Vein endothelial cell (primary cell): ENCODE measurements at places on chromosomes 1 and 21. TPM values are rescaled to one million over a fixed set of nuclear protein-coding genes. Genes with fewer than 3 reads are reported as not detected.

The MYBPHL gene
- not detected in 2 replicates for total RNA-seq

The MROH7 gene
- under 0.01 and 0.10 TPM in 2 replicates for total RNA-seq

The SHISA4 gene
- total RNA-seq, result 17.4 and 20.3 TPM in 2 replicates

The MYOM3 gene
- under 0.01 TPM in 1 of 2 replicates, not detected in the other for total RNA-seq

The MTARC1 gene
- 0.98 and 1.1 TPM in 2 replicates for total RNA-seq

The CASQ1 gene
- total RNA-seq, result not detected in 2 replicates

The WDR64 gene
- total RNA-seq, result not detected in 2 replicates

The C8B gene
- total RNA-seq, result not detected in 2 replicates

The SLC19A2 gene
- 5.6 and 6.6 TPM in 2 replicates for total RNA-seq

The DSCAM gene
- total RNA-seq, result under 0.01 and 0.29 TPM in 2 replicates

The PDPN gene
- 0.33 TPM in 1 of 2 replicates, not detected in the other for total RNA-seq

The CRNN gene
- not detected in 2 replicates for total RNA-seq

The WNT3A gene
- not detected in 2 replicates for total RNA-seq

The SYNC gene
- 9.8 and 12.3 TPM in 2 replicates for total RNA-seq

The FH gene
- total RNA-seq, result 125 and 133 TPM in 2 replicates

The ELF3 gene
- 0.10 and 0.65 TPM in 2 replicates for total RNA-seq

The KRTAP12-4 gene
- total RNA-seq, result not detected in 2 replicates

The TAF5L gene
- total RNA-seq, result 29.1 and 31.9 TPM in 2 replicates

The TXNIP gene
- total RNA-seq, result 12.9 and 62.1 TPM in 2 replicates

The SLAMF1 gene
- total RNA-seq, result not detected in 2 replicates

The FCRLB gene
- total RNA-seq, result 0.65 and 2.7 TPM in 2 replicates

The GPR25 gene
- not detected in 2 replicates for total RNA-seq

The PLA2G2C gene
- not detected in 2 replicates for total RNA-seq

The TRIM63 gene
- not detected in 2 replicates for total RNA-seq

The MRPL9 gene
- total RNA-seq, result 105 and 108 TPM in 2 replicates

The CALML6 gene
- total RNA-seq, result under 0.01 and 0.19 TPM in 2 replicates

The BRDT gene
- total RNA-seq, result not detected in 2 replicates

The IGSF3 gene
- 0.76 and 1.3 TPM in 2 replicates for total RNA-seq

The PTPN14 gene
- total RNA-seq, result 93.8 and 108 TPM in 2 replicates

The ADAMTS1 gene
- 21.2 and 26.9 TPM in 2 replicates for total RNA-seq

The SPRR5 gene
- total RNA-seq, result not detected in 2 replicates

The FAM131C gene
- 0.33 and 0.38 TPM in 2 replicates for total RNA-seq

The TEKT2 gene
- total RNA-seq, result 0.10 and 0.33 TPM in 2 replicates

The CYP4Z1 gene
- not detected in 2 replicates for total RNA-seq

The TAS1R3 gene
- total RNA-seq, result 0.38 and 0.65 TPM in 2 replicates

The EPS8L3 gene
- under 0.01 TPM in 1 of 2 replicates, not detected in the other for total RNA-seq

The PEAR1 gene
- 46.9 and 49.6 TPM in 2 replicates for total RNA-seq

The SH2D2A gene
- total RNA-seq, result 0.33 TPM in 1 of 2 replicates, not detected in the other

The RBBP4 gene
- 131 and 166 TPM in 2 replicates for total RNA-seq

The TMEM222 gene
- total RNA-seq, result 29.4 and 41.2 TPM in 2 replicates

The RIMS3 gene
- total RNA-seq, result under 0.01 and 0.19 TPM in 2 replicates

The SELP gene
- total RNA-seq, result 14.8 and 65.7 TPM in 2 replicates

The LCE1D gene
- total RNA-seq, result not detected in 2 replicates
